ENCODE measurements at places on chromosomes 1 and 21. TPM values are rescaled to one million over a fixed set of nuclear protein-coding genes. Genes with fewer than 3 reads are reported as not detected.

Gene FAM177B
- not detected for total RNA-seq

Gene PSRC1
- 51.8 TPM for total RNA-seq

GRCh38 chr1:47687631-47688460 lies 250.0 kb downstream of the FOXD2 start:
- H3K36me3 ChIP-seq = no peaks in the 10 kb centered on the region
- H3K27me3 ChIP-seq = peaks cover 42% of the 10 kb centered on the region
- H3K4me3 ChIP-seq = no peak overlapping the region
- H3K4me1 ChIP-seq = no peaks in the 10 kb centered on the region

GRCh38 chr21:33238146-33238545 lies 8.4 kb downstream of the IFNAR2 start:
- H3K36me3 ChIP-seq = peaks cover 7% of the 10 kb centered on the region
- no peaks in the 10 kb centered on the region for H3K27me3 ChIP-seq
- no peak overlapping the region for H3K4me3 ChIP-seq

Measured in K562 (cell line).